C1 segment of cervical spinal cord (tissue), 14 donors: ENCODE measurements at places on chromosomes 11 and 22.

DNA sequence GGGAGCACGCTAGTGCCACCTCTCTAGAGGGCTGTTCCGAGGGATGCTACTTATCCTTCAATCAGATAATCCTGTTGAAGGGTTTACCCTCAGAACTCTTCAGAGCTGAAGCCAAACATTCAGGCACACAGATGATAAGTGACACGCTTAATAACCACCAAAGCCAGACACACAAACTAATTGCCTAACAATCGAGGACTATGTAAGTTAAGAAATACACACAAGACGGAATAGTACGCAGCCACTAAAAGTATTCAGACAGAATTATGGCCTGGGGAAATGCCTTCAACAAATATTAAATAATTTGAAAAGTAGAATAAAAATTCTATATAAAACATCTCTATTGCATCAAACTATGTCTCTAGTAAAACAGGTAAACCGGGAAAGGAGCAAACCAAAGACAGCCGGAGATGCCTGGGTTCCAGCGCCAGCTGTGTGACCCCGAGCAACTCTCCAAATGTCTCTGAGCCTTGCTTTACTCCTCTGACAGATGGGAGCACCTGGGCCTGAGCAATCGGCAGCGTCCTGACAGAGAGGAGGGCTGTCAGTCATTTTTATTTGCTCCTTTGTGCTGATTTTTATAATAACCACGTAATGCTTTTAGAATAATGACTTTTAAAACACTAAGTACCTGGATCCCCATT, 11.3 kb downstream of the LRFN4 start:
- no peak for DNase-seq

DNA sequence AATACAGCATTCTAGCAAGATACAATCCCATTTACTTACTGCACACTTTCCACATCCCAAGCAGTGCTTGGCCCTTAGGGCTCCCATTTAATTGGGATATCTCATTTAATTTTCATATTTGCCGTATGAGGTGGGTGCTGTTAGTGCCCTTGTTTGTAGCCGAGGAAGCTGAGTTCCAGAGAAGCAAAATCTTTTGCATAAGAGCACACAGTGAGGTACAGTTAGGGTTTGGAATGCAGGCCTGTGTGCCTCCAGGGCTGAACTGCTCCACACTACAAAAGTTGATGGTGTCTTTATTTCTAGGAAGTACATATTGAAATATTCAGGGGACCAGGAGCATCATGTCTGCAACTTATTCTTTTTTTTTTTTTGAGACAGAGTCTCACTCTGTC, 15.5 kb upstream of the TIMP3 start:
- no peak for DNase-seq

- DNase-seq = no peak
Observed at GRCh38 chr22:27840436-27840835, 38.9 kb upstream of the MN1 start.

DNA sequence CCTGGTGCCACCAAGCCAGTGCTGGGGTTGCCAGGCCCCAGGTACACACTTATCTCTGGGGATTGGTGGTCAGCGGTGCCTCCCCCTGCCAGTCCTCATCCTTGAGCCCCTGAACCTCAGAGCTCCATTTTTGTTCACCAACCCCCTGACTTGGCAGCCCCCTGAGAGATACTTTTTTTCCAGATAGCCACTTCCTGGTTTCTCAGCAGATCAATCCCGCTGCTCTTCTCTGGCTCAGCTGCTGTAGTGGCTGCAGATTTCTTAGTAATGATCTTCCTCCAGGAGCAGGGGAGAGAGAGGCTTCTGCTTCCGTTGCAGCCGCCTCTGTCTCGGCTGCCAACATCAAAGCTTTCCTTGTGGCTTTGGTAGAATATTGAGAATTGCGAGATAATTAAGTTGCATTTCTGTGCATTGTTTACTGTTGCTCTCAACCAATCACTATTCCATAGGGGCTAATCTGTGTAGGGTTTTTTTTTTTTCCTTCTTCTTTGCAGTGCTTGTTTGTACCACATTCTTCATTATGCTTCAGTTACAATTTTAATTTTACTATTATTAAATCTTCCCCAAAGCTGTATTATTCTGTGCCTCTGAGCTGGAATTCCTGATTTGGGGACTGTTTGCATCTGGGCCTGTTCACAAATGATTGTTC, 92.1 kb downstream of the PKNOX2 start:
- no peak for DNase-seq

DNA sequence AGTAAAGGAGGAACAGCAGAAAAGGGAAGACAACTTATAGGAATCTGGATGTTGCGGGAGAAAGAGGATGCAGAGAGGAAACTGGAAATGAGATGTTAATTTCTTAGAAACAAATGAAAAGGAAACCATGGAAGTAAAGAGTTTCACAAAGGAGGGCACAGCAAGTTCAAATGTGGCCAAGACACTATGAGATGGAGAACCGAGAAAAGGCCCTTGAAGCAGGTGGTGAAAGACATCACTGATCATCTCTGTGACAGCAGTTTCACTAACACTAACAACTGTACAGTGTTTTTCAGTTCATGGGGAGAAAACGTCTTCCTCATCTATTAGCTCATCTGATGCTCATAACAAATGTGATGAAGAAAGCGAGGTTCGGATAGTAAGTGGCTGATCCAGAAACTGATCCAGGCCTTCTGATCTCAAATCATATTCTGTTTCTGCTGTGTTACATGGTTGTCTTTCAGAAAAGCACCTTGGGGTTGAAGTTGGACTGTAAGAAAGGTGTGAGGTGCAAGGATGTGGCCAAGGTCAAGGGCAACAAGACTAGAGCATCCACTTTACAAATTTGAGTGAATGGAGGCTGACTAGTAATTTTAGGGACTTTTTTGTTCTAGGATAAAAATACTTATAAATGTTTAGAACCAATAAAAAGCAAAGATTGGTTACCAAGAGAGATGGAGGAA, 492.1 kb upstream of the CADM1 start:
- no peak for DNase-seq

GRCh38 chr22:36211237-36211861, 9.7 kb upstream of the APOL4 start:
- DNase-seq = no peak

DNA sequence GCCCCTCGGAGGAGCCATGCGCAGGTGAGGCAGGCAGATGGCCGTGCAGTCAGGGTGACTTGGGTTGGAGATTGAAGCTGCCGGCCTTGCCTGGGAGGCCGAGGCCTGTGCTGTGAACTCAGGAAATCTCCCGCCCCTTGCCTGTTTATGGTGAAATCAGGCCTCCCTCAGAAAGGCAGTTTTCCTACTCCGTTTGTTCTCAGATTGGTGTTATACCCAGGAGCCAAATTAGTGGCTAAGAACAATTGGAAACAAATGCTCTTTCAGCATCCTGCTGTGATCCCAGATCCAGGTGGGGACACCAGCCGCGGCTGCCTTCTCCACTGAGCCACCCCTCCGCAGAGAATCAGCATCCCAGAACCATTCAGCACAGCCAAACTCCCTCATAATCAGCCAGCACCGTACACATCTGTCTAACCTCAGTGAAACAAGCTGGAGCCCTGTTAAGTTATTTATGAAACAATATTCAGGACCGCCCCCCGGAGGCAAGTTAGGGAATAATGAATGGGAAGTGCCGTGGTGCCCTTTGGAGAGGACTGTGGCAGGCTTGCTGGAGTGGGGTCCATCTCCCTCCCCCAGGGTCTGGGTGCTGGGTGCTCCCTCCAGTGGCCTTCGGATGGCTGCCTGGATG, 60.0 kb downstream of the PKNOX2 start:
- DNase-seq = no peak

GRCh38 chr22:20604776-20605221, 97.4 kb downstream of the MED15 start:
- DNase-seq = no peak

DNA sequence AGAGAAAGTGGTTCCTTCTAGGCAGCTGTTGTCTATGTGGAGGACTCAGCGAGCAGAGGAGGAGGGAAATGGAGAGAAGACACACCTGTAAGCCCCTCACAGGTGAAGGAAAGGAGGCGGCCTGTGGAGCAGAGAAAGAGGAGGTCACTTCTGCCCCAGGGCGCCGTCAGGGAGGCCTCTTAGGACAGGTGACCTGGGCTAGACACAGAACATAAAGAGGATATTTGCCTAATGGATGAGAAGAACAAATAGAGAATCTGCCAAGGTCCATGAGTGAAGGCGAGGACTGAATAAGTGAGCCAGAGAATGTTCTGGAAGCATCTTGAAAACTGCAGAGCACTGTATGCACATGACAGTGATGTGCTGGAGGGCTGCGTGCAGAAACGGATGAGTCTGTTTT, 2.2 kb upstream of the SCUBE1 start:
- DNase-seq = no peak

- no peak for DNase-seq
Observed at GRCh38 chr11:47327949-47328348, 24.6 kb downstream of the MYBPC3 start.

- no peak for DNase-seq
Observed at GRCh38 chr11:78759071-78759470, 184.4 kb upstream of the NARS2 start.

DNA sequence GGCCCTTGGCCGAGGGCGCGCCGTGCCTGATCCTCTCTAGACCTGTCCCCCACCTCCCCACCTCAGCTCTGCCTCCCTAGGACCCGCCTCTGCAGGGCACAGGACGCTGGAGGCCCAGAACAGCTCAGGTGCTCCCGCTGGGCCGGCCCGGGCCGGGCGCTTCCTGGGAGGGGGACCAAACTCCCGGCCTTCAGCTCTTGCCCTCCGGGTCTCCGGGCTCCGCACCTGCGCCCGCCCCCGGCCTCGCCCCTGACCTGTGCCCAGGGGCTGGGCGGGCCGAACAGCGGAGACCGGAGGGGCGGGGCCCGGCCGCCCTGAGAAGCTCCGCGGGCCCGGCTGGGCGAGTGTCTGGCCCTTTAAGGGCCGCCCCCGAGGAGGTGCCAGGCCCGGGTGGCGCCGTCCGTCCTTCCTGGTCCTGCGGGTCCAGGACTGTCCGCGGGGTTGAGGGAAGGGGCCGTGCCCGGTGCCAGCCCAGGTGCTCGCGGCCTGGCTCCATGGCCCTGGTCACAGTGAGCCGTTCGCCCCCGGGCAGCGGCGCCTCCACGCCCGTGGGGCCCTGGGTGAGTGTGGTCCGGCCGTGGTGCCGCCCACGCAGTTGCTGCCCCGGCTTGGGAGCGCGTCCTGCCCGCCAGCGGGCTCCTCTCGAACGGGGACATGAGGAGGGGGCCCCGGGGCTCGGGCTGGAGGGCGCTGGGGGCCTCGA, at the start of gene SSH3:
Gene SSH3 (plus strand): TSS at position 399 of the 703 bp plus-strand sequence. CDS start 96 bp downstream, at position 495.
- peak; percentile 63 for DNase-seq

DNA sequence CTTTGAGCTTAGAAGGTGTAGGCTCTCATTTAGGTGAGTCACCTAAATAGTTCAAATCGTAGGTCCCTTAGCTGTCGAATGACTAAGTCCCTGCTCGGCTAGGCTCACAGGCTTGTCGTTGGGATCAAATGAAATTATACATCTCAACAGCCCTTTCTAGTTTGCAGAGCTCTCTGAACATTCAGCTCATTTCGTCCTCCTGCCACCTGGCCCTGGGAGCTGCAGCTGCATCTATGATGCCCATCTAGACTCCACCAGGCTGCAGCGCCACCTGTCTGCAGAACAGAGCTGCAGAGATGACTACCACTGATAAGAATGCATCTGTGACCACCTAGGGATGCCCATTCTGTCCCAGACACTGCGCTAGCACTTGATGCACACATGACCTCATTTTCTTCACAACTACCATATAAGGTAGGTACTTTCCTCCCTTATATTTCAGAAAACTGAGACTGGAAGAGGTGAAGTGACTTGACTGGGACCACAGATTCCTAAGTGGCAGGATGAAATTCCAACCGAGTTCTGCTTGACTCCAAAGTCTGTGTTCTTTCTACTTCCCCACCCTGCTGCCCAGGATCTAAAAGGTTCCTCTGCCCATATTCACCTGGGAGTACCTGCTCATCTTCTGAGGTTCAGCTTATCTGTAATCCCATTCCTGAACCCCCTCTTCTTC, 141.1 kb upstream of the NARS2 start:
- no peak for DNase-seq

DNA sequence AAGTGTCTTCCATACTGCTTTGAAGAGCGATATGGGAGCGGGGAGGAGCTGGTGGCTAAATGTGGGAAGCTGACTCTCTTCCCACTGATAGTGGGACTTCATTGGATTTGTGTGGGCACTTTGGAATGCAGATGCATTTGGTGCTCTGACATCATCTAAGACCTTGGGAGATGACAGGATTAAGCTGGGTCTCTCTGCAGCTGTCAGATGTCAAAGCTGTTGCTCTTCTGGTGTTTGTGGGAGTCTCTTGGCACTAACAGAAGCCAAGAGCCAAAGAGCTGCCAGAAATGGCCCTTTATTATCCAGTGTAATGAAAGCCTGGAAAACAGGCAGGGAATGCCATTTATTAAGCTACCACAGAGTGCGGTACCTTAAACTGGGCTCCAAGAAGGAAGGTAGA, 20.6 kb downstream of the GRAMD1B start:
- no peak for DNase-seq

DNA sequence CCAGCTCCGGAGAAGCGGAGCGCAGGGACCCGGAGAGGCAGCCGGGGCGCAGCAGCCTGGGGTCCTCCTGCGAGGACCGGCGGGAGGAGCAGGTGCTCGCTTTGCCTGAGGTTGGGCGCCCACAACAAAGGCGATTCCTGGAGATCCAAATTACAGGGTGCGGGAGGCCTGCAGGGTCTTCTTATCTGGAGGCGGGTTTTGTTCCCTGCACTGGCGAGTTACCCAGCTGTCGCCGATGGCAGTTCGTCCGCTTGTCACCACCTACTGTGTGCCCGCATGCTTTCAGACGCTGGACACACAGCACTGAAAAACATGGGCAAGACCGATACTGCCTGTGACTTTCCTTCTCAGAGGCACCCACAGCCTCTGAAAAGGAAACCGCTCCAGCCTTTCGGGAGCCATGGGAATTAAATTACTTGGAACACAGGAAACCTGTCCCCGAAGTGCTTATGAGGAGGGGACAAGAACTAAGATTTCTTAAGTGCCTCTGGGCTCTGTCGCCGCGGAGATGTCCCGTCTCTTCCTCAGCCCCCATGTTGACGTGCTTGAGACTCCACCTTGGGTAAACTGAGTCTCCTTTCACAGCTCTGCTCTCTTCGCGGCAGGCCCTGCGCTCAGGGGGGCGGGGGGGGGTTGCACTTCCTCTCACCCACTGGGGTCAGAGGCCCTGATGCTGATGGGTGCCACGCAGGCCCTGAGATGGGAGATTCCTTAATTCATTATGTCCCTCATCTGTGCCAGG, 1.3 kb upstream of the ZFTA start:
- DNase-seq = no peak

DNA sequence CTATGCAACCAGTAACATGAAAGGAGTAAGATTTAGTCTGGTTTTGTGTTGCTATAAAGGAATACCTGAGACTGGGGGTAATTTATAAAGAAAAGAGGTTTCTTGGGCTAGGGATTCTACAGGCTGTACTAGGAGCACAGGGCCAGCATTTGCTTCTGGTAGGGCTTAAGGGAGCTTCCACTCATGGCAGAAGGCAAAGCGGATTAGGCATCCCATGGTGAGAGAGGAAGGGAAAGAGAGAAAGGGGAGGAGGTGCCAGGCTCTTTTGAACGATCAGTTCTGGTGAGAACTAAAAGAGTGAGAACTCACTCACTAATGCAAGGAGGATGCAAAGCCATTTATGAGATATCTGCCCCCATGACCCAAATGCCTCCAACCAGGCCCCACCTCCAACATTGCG, 283.2 kb downstream of the OPCML start:
- DNase-seq = no peak
